ENCODE measurements at places on chromosomes 3 and 15.

GRCh38 chr15:88120026-88120425 lies 136.5 kb downstream of the NTRK3 start:
- no peak for DNase-seq

- DNase-seq = no peak
Observed at GRCh38 chr3:194541483-194541882, 54.7 kb upstream of the ATP13A3 start.

GRCh38 chr3:165642761-165643420 lies 194.3 kb downstream of the BCHE start:
- DNase-seq = peak; percentile 82

GRCh38 chr3:52551118-52551517 lies 14.7 kb downstream of the UQCC5 start:
- no peak for DNase-seq

DNA sequence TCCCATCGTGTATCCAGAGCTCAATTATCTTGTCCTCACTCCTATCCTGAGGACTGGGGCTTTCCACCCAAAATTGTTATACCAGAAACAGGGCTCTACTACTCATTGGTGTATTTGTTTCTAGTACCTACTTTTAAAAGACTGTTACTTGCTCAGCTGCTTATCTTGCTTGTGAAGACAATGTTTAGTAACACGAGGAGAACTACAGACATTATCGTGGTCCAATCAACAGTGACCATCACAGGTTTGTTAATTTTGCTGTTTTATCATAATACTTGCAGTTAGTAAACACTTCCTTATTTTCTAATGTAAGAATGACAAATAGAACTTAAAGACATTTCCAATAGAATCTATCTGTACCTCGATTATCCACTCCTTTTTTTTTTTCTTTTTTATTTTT lies 13.5 kb downstream of the LRCH3 start:
- no peak for DNase-seq

DNA sequence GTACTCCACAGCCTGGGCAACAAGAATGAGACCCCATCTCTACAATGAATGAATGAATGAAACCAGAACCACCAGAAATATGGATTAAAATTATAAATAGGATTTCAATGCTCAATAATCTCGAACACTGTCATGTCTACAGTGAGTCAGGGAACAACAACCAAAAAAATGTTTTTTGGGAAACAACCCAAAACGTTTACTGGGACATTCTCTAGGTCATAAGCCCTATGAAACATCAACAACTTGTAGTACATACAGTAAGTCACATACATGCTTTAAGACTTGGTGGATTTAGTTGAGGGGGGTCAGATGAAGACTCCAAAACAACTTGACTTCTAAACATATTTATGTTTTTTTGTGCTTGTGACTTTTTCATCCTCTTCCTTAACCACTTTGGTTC lies 511.2 kb downstream of the FOXP1 start:
- no peak for DNase-seq
